Frontal cortex (tissue), 4 donors: ENCODE measurements at places on chromosomes 7 and 10. TPM values are rescaled to one million over a fixed set of nuclear protein-coding genes. Genes with fewer than 3 reads are reported as not detected.

Gene PIK3AP1
- 4.5 TPM for total RNA-seq

- DNase-seq, result no peak
Measured at GRCh38 chr7:128170461-128170860, 70.6 kb upstream of the LEP start.

Gene FRA10AC1
- 18.8 TPM for total RNA-seq

- DNase-seq, result peak; percentile 46
Measured at GRCh38 chr10:50622706-50623662, 772 bp downstream of the SGMS1 start.

DNA sequence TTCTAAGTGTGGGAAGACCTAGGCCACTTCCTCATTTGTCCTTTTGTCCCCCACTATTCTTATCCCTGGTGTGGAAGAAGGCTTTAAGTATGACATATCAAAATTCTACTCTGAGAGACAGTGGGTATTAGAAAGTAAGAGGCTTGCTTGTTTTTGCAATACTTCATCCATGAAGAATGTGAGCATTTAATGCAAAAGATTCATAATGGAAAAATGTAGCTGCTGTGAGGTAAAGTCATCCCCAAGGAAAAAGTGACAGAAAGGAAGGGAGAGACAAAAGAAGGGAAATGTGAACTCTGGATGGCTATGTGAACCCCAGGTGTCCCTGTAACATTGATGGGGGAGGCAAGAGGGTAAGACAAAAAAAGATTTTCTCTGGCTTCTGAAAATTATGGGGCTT lies 607.5 kb downstream of the SORCS1 start:
- DNase-seq, result no peak

DNA sequence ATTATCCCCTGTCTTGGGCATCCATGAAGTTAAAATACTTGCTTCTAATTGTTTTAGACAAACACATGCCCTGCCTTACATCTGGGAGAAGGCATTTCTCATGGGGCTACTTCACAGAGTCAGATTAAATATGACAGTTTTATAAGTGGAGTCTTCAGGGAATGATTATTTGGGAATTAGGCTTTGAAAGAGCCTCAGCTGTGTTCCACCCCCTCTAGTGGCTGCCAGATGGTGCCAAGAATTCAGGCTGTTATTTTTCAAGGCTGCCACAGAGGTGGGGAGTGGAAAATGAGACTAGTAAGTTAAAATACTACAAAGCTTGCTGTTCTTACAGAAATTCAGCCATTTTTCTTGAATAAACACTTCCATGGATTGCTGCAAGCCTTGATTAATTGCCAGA lies 45.8 kb upstream of the DNAH11 start:
- no peak for DNase-seq

DNA sequence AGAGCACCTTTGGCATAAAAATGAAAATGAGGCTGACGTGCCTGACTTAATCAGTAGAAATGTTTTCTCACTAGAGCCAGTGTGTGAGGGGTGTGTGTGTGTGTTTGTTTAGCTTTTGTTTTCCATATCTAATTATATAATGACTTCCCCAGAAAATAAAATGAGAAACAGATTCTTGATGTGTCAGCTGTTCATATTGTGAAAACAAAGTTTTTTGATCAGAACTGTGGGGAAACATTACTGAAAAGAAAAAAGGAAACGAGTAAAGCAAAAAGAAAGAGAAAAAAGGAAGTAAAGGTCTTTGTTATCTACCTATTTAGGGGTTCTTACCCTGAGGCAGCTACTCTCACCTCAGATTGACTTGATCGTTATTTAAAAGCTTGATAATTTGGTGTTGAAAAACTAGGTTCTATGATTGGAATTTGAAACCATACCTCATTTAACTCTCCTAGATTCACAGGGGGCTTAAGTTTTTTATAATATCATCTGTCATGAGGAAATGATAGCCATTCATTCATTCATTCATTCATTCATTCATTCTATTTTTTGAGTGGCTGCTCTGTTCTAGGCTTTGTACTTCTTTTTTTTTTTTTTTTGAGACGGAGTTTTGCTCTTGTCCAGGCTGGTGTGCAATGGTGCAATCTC lies 58.0 kb downstream of the CREM start:
- DNase-seq, result no peak

GRCh38 chr7:116434820-116435341 lies 64.7 kb upstream of the CAV2 start:
- no peak for DNase-seq

GRCh38 chr7:3928727-3929515 lies 627.9 kb downstream of the SDK1 start:
- DNase-seq, result no peak

Gene CPED1
- 3.3 TPM for total RNA-seq

- no peak for DNase-seq
Measured at GRCh38 chr7:151243408-151244195, 4.9 kb downstream of the SMARCD3 start.

- DNase-seq, result no peak
Measured at GRCh38 chr10:103193820-103194529, 903 bp upstream of the NT5C2 start.

DNA sequence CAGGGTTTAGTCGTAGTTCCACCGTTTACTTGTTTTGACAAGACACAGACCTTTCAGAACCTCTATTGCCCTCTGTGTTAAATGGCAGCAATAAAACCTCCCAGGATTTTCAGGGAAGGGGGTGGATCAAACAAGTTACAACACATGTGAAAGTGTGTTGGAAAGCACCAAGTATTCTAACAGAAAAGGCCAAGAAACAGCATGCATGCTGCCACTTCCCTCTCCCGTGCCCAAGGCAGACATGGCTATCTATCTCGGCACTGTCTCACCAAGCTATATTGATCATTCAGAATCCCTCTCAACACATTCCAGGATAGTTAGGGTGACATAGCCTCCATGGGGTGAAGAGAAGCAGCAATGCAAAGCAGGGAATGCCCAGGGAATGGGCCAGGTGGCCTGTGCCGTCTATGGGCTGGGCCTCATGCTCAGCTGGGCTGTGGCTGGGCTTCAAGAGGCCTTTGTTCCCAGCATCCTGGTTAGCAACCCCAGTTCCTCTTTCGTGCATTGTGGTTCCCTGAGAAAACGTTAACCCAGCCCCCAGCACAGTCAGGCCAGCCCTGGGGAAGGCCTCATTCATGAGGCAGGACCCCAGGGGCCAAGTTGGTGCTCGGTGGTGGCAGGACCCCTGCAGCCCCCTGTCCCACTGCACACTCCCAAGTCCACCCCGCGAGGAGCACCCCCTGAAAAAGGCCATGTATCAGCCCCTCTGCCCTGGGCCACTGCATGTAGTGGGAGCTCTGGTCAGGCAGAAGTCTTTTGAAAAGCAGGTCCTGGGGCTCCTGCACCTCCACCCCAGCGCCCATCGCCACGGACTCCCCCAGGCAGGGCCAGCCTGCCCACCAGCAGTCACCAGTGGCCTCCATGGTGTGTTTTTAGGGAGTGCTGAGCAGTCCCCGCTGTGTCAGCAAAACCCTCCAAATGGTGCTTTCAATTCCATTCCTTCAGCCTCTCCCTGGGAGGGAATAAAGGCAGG lies 25.5 kb downstream of the VSIR start:
- no peak for DNase-seq

Gene SPAM1
- total RNA-seq, result not detected

Gene CUZD1
- total RNA-seq, result 0.41 TPM

Gene OR2A42
- total RNA-seq, result under 0.01 TPM

Gene ASL
- total RNA-seq, result 6.9 TPM

GRCh38 chr7:131608116-131608500 lies 51.7 kb upstream of the PODXL start:
- no peak for DNase-seq

GRCh38 chr7:46139079-46139478 lies 218.0 kb upstream of the IGFBP3 start:
- DNase-seq, result no peak

Gene AIFM2
- 4.9 TPM for total RNA-seq

GRCh38 chr7:91787931-91788330 lies 92.6 kb downstream of the MTERF1 start:
- DNase-seq, result no peak

- no peak for DNase-seq
Measured at GRCh38 chr10:90197766-90198165, 496.4 kb downstream of the KIF20B start.

Gene NKX1-2
- under 0.01 TPM for total RNA-seq

DNA sequence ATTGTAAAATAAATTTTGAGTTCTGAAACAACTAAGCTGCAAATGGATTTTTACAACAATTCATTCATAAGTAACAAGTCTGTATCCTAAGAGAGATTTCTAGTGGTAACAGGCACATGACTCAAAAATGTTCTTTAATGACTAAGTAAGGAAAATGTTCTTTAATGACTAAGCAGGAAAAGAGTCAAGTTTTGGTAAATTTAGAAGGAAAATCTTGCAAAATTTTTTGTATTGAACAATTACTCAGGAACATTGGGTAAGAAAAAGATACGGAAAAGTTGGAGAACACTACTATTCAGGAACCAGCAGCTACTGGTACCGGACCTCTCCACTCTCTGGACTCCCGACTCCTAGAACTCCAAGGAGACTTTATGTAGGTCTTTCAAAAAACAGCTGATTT lies 33.5 kb downstream of the HYCC1 start:
- DNase-seq, result no peak

Gene LRRC17
- 15.5 TPM for total RNA-seq

Gene CALD1
- total RNA-seq, result 27.3 TPM

Gene NEURL1
- 25.7 TPM for total RNA-seq

GRCh38 chr7:144818511-144818910 lies 17.3 kb downstream of the TPK1 start:
- DNase-seq, result no peak

GRCh38 chr7:93717217-93717900 lies 142.8 kb upstream of the CALCR start:
- DNase-seq, result no peak

Gene CAMK1D
- total RNA-seq, result 19.2 TPM

- peak; percentile 10 for DNase-seq
Measured at GRCh38 chr7:42856605-42856987, 55.3 kb downstream of the C7orf25 start.

Gene GOLGA7B
- 17.9 TPM for total RNA-seq

GRCh38 chr7:19317461-19317860 lies 172.2 kb upstream of the FERD3L start:
- DNase-seq, result no peak

- no peak for DNase-seq
Measured at GRCh38 chr10:87626422-87626892, 33.2 kb upstream of the PAPSS2 start.

Gene MEIG1
- not detected for total RNA-seq

Gene SDHAF3
- 8.6 TPM for total RNA-seq

Gene CLDN15
- total RNA-seq, result 2.9 TPM

GRCh38 chr7:81264116-81264515 lies 345.3 kb upstream of the SEMA3C start:
- DNase-seq, result no peak

DNA sequence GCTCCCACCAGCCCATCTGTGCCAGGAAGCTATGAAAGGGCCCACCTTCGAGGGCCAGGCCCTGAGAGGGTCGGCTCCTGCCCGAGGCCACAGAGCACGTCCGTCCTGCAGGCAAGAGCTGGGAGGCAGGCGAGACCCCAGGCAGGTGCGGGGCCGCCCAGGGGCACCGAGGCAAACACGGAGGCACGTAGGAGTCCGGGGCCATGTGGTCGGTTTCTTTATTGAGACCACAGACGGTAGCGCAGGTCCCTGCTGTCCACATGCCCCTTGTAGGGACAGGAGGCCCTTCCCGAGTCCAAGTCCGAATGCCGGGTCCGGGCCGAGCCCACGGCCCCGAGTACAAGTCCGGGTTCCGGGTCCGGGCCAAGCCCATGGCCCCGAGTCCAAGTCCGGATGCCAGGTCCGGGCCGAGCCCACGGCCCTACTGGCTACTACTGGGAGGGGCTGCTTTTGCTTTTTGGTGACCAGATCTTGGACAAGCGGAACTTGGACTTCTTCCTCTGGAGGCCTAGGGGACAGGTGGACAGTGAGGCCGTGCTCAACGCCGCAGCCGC lies 25.0 kb downstream of the MICALL2 start:
- DNase-seq, result no peak

DNA sequence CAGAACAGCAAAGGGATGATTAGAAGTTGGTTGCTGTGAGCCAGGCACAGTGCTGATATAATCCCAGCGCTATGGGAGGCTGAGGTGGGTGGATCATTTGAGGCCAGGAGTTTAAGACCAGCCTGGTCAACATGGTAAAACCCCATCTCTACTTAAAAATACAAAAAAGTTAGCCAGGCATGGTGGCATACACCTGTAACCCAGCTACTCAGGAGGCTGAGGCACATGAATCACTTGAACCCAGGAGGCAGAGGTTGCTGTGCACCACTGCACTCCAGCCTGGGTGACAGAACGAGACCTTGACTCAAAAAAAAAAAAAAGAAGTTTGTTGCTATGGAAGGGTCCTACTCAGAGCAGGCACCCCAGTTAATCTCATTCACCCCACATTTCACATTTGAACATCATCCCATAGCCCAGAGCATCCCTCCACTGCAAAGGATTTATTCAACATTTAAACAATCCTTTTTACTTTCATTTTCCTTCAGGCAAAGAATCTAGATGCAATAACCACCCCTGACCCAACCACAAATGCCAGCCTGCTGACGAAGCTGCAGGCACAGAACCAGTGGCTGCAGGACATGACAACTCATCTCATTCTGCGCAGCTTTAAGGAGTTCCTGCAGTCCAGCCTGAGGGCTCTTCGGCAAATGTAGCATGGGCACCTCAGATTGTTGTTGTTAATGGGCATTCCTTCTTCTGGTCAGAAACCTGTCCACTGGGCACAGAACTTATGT lies 4.1 kb downstream of the IL6 start:
- no peak for DNase-seq

GRCh38 chr10:121362026-121362425 lies 236.2 kb downstream of the FGFR2 start:
- no peak for DNase-seq

Gene ARID5B
- 19.6 TPM for total RNA-seq

GRCh38 chr7:47669901-47670384 lies 88.0 kb upstream of the TNS3 start:
- no peak for DNase-seq

DNA sequence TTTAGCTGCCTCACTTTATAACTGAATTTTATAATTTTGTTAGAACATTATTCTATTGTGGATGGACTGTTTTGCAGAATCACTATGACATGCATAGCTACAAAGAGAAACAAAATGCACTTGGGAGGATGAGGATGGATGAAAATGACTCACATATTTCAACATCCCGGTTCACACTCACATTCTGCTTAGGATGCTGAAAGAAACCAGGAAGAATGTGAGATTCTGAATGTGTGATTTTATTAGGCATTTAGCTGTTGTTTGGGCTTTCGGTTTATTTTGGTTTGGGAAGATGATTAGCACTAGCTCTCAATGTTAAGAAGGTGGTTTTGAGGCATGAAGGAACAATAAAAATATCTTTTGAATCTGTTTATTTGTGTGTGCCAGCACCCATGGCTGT lies 235.5 kb downstream of the SEMA3E start:
- no peak for DNase-seq

- DNase-seq, result no peak
Measured at GRCh38 chr10:70260259-70260658, 23.5 kb downstream of the NPFFR1 start.

Gene SPDYE2B
- not detected for total RNA-seq

Gene MUC12
- total RNA-seq, result 0.41 TPM
